NCI-H146 (cell line): ENCODE measurements at places on chromosomes 1 and 21.

DNA sequence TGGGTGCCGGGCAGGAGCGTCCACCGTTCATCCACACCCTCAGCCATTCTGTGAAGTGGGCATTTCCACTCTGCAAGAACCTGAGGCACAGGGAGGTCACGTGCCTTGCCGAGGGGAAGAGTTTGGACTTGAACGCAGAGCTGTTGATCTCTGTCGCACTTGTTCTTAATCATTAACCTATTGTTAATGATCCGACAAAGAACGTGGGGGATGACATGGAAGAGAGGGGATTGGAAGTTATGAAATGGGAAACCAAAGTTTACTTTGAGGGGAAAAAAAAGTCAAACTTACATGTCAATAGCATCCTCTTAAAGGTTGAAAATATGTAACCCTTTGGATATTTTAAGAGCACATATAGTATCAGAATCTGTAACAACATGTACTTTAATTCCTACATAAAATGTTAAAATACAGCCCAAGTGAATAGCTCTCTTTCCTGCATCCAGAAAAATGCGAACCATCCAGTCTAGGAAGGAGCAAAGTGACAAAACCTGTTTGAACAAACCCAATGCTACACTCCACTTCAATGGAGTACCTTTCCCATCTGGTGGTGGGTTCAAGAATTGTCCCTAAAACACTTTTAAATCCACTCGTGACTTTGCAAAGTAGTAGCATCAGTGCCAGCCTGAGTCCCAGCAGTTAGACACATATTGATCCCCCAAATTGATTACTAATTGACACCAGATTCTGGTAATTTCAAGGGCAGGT lies 75.5 kb downstream of the SETD4 start:
- peak; percentile 10 for DNase-seq

DNA sequence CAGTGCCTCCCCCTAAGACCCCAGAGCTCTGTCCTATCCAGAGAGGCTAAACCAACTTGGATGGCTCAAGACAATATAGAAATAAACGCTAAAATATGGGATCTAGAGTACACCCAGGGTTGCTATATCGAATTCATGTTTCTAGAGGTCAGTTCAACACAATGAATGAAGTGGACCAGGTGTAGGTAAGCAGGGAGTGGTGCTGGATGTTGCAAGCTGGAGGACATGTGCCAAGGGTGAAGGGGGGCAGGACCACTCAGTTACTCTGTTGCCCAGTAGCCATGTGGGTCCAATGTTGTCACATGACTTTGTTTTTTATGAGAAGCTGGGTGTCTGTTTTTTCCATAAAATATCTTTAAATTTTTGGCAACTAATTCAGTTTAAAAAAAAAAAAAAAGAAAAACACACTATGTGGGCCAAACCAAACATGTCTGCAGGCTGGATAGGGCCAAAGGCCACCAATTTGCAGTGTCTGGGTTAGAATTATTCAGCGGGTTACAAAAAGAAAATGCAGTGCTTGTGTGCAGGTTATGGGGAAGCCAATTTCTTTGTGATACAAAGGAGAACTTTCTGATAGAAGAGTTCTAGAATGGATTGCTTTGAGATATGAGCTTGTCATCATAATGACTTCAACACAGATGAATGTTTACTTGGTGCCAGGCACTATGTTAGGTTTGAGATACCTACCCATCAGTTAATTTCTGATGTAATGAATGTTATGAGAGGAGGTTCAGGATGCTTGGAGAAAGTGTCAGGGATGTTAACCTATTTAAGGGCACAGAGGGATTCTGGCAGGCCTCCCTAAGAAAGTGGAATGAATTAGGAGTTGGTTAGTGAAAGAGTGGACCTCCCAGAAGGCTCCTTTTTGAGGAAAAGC lies 8.9 kb downstream of the CACHD1 start:
- DNase-seq = no peak

- peak; percentile 72 for DNase-seq
Measured at GRCh38 chr1:155080312-155081228, 1.9 kb downstream of the EFNA3 start.

DNA sequence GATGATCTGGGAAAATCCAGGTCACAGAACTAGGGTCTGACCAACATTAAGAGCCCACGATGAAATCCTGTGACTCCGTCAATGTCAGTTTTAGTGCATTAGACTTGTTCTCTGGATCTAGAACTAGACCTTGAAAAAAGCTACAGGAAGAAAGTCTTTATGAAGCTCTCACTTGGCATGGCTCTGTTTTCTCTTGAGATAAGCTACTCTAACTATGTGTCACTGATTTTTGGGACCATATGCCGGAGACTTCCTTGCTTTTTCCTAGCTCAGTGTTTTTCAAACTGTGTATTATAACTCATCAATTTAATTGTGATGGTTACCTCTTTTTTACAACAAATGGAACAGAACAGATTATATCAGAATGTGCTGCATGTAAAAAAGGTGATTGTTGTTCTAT lies 379.7 kb upstream of the DAB1 start:
- DNase-seq = no peak

GRCh38 chr1:157504646-157505045 lies 47.7 kb downstream of the FCRL5 start:
- DNase-seq = no peak

GRCh38 chr1:15685820-15686219 lies 1.7 kb downstream of the PLEKHM2 start:
- no peak for DNase-seq

DNA sequence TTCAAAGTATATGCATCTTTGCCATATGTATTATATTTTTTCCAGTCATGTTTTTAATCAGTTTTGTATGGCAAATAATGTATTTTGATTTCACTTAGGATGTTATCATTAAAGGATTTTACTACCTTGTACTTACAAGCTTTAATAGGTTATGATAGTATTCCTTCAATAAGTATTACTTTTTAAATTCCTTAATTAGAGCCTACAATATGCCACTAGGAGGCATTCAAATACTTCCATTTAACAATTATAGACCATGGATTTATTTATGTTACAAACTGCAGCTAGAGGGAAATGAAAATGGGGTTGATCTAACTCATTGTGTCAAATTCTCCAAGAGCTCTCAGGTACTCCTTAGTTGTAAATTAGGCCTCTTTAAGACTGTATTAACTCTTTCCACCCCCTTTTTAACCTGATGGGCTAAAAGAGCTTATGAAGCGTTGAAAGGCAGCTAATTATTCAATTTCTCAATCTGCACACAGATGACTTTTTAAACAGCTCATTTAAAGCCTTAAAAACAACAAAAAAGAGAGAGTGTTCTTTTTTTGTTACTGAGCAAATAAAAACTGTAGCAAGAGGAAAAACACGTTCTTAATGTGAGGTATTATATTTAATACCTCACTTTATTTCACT lies 156.2 kb downstream of the DENND1B start:
- no peak for DNase-seq

DNA sequence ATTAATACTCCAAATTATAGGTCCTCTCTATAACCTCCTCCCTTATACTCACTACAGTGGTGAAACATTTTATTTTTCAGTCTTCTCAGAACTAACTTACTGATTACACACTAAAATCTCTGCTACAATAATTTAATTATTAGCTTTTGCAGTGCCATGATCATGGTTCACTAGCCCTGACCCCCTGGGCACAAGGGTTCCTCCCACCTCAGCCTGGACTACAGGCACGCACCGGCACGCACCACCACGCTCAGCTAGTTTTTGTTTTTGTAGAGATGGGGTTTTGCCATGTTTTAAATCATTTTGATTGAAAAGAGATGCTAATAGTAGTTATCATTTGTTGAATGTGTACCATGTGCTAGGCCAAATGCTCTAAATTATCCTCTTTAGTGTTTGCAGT lies 6.3 kb downstream of the PATJ start:
- DNase-seq = no peak

DNA sequence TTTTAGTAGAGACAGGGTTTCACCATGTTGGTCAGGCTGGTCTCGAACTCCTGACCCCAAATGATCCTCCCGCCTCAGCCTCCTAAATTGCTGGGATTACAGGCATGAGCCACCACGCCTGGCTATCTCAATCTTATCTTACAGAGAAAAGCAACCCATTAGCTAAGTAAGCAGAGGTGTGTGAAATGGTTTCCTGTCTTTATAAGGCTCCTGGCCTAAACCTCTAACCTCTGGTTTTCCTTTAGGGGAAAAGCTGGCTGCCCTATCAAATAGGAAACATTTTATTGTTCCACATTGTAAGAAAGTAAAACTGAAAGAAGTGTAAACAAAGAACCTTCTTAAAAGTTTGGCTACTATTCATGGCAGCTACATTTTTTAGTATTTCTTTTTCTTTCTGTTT lies 78.3 kb upstream of the MORC3 start:
- DNase-seq = no peak

DNA sequence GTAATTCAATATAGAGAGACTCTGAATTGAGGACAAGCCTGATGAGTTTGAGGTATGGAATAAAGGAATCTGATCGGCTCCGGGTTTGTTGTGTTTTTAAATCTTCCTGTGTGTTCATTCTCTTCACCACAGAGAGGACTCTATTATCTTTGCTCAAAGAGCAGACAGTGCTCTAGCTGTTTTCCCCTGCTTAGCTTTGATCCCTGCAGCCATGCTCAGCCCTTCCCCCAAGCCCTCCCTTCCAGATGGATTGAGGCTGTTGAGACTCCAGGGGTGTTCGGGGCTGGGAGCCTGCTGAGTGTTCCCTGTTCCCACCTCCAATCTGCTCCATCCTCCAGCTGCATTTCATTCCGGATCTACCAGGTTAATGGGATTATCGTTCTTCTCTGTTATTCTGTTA lies 74.2 kb upstream of the CXADR start:
- no peak for DNase-seq

GRCh38 chr1:194833111-194833510 lies 1646.7 kb upstream of the B3GALT2 start:
- no peak for DNase-seq

DNA sequence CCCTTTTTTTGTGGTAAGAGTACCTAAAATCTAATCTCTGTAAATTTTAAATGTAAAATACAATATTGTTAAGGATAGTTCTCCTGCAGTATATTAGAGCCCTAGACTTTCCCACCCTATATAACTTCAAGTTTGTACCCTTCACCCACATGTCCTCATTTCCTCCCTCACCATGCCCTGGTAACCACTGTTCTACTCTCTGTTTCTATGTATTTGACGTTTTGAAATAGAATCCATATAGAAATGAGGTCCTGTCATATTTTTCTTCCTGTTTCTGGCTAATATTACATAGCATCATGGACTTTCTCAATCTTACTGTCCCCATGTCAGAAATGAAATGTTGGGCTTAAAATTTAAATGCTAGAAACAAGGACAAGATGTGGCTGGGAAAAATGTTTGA lies 24.8 kb downstream of the GBP7 start:
- no peak for DNase-seq

- DNase-seq = no peak
Measured at GRCh38 chr1:221823149-221823548, 81.3 kb upstream of the DUSP10 start.

DNA sequence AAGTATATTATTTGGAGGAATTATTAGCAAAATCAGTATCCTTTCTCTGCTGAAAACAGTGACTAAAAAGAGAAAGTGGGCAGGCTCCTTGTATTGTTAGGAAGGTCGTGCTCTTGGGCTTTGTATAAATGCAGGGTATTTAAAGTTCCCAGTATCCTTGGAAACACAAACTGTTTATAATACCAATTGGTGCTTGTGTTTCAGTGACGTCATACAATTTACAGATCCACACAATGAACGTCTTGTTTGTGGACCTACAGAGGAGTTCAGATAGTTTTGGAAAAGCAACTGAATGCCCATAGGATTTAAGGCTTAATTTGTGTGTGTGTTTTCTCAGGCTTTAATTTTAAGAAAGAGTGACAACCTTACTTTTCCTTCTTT lies 168.2 kb downstream of the RASAL2 start:
- DNase-seq = peak; percentile 64

DNA sequence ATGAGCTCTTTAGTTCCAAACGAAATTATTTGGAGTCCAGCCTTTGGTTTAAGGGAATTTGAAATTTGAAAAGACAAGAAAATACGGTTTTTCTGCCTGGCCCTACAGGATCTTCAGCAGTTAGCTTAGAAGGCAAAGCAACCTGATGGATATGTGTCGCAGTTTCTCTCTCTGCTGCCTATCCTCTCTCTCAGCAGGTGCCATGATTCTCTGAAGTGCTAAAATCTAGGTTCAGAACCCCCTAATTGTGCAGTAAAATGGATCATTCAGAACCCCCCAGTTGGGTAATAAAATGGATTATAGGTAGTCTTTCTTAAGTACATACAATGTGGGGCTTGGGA lies 446 bp upstream of the DEPDC1 start:
- no peak for DNase-seq

GRCh38 chr21:16624479-16625118 lies 888.2 kb upstream of the CXADR start:
- no peak for DNase-seq

DNA sequence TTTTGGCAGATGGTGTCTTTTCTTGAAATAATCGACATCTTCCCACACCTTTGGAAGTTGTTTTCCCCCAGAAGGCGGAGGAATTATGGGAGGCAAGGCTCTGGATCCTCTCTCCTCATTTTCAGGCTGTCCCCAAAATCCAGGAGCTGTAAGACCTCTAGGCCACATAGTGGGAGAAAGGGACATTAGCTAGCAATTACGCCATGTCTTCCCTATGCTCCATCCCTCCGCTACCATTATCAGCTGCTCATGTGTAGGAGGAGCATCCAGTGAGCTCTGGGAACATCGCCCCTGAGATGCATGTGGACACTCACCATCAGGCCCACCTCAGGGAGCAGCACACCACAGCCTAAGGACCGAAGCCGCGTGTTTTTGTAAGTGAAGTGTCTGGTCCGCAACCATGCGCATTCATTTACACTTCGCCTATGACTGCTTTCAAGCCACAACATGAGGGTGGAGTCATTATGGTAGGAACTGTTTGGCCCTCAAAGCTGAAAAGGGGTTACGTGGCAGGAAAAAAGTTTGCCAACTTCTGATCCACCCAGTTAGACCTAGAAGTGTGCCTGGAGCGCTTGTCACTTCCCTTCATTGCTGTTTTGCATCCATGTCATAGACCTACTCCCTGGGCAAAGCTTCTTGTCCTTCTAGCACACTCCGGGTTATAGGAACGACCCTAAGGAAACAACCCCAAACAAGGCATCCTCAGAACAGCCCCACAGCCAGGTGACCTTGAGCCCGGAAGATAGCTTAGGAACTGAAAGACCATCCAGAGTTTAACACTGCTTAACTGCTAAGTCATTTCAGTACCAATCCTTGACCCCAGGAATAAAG lies 85.5 kb downstream of the C1orf94 start:
- DNase-seq = no peak

- DNase-seq = no peak
Measured at GRCh38 chr21:45322231-45322959, 34.7 kb upstream of the POFUT2 start.

GRCh38 chr21:26798856-26799751 lies 46.1 kb downstream of the ADAMTS1 start:
- no peak for DNase-seq
